GM23248 (cell line): ENCODE measurements at places on chromosomes 1 and 21. TPM values are rescaled to one million over a fixed set of nuclear protein-coding genes. Genes with fewer than 3 reads are reported as not detected.

The YY1AP1 gene
- polyA plus RNA-seq: 27.0 and 28.1 TPM in 2 replicates

The VWA1 gene
- polyA plus RNA-seq: 0.60 and 1.3 TPM in 2 replicates

The LDLRAD1 gene
- polyA plus RNA-seq: not detected in 2 replicates

The CHIA gene
- polyA plus RNA-seq: not detected in 2 replicates

The DNM3 gene
- polyA plus RNA-seq: 1.4 and 1.8 TPM in 2 replicates

The FABP3 gene
- polyA plus RNA-seq: 3.9 and 4.0 TPM in 2 replicates
